ENCODE measurements at places on chromosomes 2 and 18.

- no peak for DNase-seq
These were observed 387.0 kb upstream of the CDH19 start for GRCh38 chr18:66990909-66991308.

GRCh38 chr2:47666332-47666731 lies 116.6 kb upstream of the MSH6 start:
- DNase-seq, result no peak

GRCh38 chr2:150971910-150972309 lies 289.8 kb downstream of the RBM43 start:
- DNase-seq, result no peak

DNA sequence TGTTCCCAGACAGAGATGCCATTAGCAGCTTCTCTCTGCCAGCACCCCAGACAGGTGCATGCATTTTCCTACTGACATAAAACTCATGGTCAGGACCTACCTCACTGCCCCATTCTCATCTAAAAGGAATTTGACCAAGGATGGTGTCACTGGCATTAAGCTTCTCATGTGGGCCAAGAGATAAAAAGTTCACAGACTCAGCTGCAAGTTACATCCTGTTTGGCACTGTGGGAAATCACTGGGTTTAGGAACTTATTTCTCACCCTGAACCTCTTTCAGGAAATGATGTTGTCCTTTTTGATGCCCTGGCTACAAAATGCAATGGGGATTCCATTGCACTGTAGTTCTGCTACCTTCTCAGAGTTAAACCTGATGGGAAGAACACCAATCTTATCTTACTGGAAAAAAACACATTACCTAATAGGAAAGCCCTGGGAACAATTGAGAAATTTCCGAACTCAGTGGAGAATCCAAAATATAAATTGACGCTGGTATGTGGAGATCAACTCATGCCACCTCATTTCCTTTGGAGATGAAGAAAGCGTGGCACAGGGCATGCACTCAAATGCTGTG lies 252.1 kb upstream of the COPS8 start:
- no peak for DNase-seq

GRCh38 chr18:59927246-59927825 lies 27.5 kb downstream of the PMAIP1 start:
- DNase-seq, result no peak

- DNase-seq, result no peak
These were observed 95.1 kb downstream of the INSIG2 start for GRCh38 chr2:118183381-118183780.

DNA sequence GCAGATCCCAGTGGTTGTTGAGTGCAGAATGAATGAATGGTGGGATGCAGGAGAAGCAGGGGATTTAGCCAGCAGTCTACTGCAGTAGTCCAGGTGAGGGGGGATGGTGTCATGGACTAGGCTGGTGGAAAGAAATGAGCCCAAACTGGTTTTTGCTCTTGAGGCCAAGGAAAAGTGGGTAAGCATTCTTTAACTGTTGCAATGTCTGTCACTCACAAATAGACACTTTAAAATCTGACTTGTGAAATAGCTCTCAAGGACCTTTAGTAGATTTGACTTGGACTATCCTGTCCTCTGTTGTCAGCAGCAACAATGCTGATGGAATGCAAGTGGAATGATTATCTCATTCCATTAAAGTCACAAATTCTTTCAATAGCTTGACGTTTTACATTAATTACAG lies 37.5 kb upstream of the STK17B start:
- DNase-seq, result no peak

DNA sequence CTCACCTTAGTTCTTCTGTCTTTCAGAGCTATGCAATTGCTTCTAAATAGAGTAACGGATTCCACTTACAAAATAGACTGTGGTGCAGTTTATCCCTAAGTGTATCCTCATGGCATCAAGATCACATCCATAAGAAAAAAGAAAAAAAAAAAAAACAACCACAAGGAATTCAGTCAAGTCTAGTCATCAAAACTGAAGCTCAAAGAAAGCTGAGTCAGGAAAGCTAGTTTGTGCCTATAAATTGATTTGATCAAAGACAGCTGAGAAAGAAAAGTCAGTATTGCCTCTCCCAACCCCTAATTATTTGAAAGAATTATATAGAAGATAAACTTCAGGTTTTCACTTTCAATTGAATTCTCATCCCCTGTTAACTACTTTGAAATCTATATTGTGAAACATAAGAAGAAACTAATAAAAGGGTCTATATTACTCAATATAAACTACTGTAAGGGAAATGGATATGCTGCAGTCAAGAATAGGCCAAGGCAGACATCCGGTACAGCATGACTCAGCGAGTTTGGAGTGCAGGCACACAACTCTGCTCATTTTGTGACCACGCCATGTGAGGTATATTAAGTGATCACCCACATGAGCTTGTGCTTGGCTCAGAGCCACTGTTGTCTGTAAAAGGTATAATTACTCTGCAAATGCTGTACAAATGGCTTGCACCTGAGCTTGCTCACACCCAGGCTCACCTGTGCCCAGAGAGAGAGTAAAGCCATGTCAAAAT lies 568.1 kb upstream of the CRIM1 start:
- peak; percentile 61 for DNase-seq

DNA sequence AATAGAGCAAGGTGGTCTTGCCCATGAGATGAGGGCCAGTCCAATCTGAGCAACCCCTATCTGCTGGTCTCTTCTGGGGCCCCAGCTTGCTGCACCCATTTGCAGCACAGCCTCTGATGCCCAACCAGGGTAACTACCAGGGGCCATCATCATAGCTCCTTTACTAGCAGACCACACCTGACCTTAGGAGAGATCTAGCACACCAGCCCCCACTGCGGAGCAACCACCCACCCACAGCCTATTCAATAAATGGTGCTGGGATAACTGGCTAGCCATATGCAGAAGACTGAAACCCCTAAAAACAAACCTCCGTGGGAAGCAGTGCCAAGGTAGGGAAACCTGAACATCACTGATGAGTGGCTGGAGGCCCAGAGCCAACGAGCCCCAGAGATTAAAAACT lies 196.1 kb upstream of the RBBP8 start:
- no peak for DNase-seq

DNA sequence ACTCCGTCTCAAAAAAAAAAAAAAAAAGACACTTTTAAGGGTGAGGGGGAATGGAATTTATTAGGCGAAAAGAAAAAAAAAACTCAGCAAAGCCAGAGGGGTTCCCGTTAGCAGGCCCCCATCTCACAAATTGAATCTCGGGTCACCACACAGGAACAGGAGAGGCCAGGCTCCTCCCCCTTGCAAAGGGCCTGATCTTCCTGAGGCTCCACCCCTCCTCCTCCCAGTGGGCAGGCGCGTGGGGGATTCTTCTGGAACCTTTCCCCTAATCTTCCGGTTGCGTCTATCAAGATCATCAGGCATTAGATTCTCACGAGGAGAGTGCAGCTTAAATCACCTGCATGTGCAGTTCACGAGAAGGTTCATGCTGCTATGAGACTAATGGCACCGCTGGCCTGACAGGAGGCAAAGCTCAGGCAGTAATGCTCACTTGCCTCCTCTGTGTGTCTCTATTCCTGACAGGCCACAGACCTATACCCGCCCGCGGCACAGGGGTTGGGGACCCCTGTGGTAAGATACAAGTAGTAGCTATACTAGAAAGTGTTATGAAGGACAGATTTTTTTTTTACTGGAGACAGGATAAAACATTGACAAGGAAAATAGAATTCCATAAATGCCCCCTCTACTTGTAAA lies 45.8 kb downstream of the TAF4B start:
- DNase-seq, result no peak

- no peak for DNase-seq
These were observed 1388.0 kb upstream of the LRRTM1 start for GRCh38 chr2:81692566-81692965.

DNA sequence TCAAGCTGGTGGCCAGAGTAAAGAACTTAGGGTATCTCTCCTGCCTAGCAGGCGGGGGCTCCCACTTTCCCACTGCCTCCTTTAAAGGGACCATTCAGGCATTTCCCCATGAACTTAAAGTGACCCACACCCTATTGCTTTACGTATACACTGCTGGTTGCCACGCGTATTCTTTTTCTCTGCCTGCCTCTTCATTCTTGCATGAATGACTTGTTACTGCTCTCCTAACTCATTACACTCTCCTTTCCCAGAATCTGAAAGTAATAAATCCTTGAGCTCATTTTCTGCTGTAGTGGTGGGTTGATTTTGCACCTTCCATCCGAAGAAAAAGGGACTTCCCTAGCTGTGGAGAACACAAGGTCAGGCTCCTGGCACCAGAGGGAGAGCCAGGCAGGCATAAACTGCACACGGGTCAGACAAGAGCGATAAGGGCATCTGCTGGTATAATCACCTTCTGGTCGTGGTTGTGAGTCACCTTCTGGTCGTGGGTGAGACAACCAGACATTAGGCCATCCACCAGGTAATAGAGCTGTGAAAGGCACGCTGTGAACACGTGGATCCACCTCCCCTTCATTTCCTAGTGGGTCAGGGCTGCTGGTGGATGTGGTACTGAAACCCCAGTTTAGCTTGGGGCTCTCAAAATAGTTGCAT lies 950.3 kb downstream of the SOCS6 start:
- DNase-seq, result no peak

- DNase-seq, result no peak
These were observed 77.7 kb downstream of the GDF7 start for GRCh38 chr2:20744366-20745335.

- DNase-seq, result no peak
These were observed 31.4 kb upstream of the ZNG1B start for GRCh38 chr2:113406114-113406513.

DNA sequence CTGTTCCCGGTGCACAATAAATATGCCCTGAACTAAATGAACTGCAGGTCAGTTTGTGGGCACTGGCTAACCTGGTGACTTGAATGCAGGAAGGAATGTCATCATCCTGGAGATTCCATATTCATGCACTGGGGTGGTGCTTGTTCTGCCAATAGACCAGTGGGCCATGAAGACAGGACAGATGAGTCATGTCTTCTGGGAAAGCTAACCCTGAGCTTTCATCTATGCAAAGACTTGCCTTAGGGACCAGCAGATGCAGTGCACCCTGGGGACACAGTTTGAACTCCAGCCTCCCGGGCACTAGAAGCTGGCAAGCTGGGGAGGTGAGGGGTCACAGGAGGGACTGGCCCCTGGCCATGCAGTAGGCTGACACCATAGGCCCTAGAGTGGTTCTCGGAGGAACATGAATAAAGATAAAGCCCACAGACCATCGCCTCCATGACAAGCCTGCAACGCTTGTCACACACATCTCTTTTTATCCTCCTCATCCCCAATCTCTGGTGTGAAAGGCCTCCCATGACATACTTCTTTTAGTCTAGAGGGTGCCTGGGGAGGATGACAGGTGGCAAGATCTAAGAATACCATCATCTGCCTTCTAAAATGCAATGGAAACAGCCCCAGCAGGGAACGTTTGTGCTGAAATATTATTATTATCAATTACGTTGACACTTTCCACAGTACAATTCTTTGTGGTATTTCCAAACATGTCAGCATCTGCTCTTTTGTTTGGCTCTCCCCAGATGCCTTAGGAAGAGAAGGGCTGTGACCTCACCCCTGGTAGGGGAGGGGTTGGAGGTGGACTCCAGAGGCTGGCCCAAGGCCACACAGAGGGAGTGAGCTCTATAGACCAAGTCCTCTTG lies 267.4 kb upstream of the RAB6C start:
- DNase-seq, result no peak

- DNase-seq, result no peak
These were observed 238.5 kb upstream of the RGPD4 start for GRCh38 chr2:107588181-107588580.
